ENCODE measurements at places on chromosomes 6 and 20.

- no peak overlapping the region for H3K4me3 ChIP-seq
- no peak overlapping the region for H3K27ac ChIP-seq
- DNase-seq = no peak
- H3K27me3 ChIP-seq = no peaks in the 10 kb centered on the region
Observed at GRCh38 chr6:130560231-130560630, 194.4 kb downstream of the TMEM200A start.

GRCh38 chr6:129500958-129501739 is 208.8 kb downstream of the ARHGAP18 start:
- H3K27me3 ChIP-seq = no peaks in the 10 kb centered on the region
- peaks cover 8% of the 10 kb centered on the region for H3K4me1 ChIP-seq
- no peak overlapping the region for H3K27ac ChIP-seq
- no peak overlapping the region for H3K4me3 ChIP-seq

DNA sequence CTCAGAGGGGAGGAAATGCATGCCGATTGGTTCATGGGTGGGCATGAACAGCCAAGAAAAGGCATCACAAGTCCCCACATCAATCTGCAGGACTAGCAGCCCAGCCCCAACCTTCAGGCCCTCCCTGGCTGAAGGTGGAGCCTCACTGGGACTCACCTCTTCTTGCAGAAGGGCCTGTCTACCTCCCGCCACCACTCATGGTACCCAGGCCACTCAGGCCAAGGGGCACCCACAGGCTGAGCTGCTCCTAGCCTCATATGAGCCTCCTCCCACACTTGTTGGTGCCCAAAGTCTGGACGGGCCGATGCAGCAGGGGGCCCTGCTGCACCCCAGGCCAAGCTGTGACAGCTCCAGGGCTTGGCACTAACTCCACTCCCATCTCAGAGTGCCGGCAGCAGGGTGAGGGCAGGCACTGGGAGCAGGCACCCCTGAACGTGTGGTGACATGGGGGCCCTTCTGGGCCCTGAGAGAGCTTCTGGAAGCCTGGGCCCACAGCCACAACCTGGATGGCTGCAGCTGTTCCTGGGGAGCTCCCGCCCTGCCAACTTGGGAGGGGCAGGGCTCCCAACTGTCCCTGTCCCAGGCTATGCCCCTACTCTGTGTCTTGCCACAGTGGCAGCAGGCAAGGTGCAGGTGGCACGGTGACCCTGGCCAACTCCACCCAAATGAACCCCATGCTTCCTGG is 13.7 kb upstream of the FUT9 start:
- no peaks in the 10 kb centered on the region for H3K36me3 ChIP-seq
- H3K4me3 ChIP-seq = no peak overlapping the region
- H3K4me1 ChIP-seq = no peaks in the 10 kb centered on the region
- DNase-seq = peak; percentile 64
- H3K27ac ChIP-seq = no peak overlapping the region

DNA sequence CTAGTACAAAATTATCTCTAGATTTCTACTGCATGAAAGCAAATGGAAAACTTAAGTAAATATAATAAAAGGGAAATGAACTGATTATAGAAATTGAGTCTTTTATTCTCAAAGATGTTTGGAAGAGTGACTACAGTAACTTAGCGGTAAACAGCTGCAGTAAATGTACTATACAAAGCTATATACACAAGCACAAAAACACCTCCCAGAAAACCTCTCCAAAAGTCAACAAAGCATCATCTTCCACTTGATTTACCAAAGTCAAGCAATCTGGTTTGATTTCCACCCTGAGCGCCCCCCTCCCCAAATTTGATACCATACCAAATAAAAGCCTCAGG is 142.1 kb upstream of the SHLD1 start:
- peak overlapping the region; percentile 99 for H3K27ac ChIP-seq
- peak overlapping the region; percentile 90 for H3K4me3 ChIP-seq
- DNase-seq = no peak

- peaks cover 15% of the 10 kb centered on the region for H3K27me3 ChIP-seq
- no peaks in the 10 kb centered on the region for H3K36me3 ChIP-seq
- H3K4me3 ChIP-seq = no peak overlapping the region
- no peak overlapping the region for H3K27ac ChIP-seq
- no peaks in the 10 kb centered on the region for H3K4me1 ChIP-seq
- no peak for DNase-seq
Observed at GRCh38 chr6:56246541-56246880, 869 bp downstream of the COL21A1 start.

DNA sequence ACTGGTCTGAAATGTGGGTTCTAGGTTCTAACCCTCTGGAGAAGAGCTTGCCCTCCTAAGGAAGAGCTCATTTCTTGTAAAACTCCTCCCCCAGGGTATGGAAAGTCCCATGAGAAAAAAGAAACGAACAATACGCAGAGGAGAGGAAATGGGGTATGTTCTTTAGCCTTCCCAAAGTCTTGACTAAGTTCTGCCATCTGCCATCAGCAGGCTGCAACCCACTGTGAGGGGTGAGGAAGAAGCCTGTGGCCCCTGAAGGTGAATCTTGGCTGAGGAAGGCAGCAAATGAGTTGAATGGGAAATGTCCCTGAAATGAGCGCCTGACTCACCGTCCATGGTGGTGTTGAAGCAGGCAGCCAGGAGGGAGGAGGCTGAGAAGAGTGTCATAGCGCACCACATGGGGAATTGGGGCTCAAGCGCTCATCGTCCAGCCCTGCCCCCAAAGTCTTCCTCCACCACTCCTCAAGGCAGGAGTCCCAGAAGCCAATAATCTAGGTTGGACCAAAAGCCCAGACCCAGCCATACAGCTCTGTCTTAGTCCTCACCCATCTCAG is 10.4 kb upstream of the MATN4 start:
- no peak overlapping the region for H3K4me3 ChIP-seq
- no peak overlapping the region for H3K27ac ChIP-seq
- H3K27me3 ChIP-seq = peaks cover 6% of the 10 kb centered on the region
- DNase-seq = no peak
- peaks cover 39% of the 10 kb centered on the region for H3K4me1 ChIP-seq

All from spleen (tissue), 13 donors.